ENCODE measurements at places on chromosomes 11 and 22. TPM values are rescaled to one million over a fixed set of nuclear protein-coding genes. Genes with fewer than 3 reads are reported as not detected.

SPTBN2 gene
- 52.9 TPM for polyA plus RNA-seq

P2RY2 gene
- polyA plus RNA-seq, result 0.70 TPM

GRCh38 chr22:30783021-30783420, 88.3 kb downstream of the OSBP2 start:
- DNase-seq, result no peak

GRCh38 chr11:113151521-113151920, 162.9 kb upstream of the TTC12 start:
- no peak for DNase-seq

- no peak for DNase-seq
Observed at GRCh38 chr22:44726439-44726838, 24.4 kb downstream of the PRR5 start.

DNA sequence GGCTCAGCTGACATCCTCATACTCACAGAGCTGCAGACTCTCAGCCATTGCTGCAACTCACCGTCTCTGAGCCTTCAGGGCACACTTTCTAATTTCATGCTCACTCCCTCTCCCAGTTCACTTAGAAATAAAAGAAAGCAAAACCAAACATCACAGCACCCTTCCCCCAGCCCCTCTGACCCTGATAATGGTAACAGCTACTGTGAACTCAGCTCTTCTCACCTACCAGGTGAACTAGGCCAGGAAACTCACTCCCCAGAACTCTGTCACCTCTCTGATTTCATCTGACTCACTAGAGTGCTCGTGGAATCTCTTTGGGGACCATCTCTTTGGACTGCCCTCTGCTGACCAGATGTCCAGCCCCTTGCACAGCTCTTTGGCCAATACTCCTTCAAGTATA, 14.5 kb upstream of the PARVA start:
- DNase-seq, result no peak

GRCh38 chr22:49297286-49297870, 530.3 kb downstream of the BRD1 start:
- DNase-seq, result no peak

- DNase-seq, result no peak
Observed at GRCh38 chr11:72984453-72985077, 157.6 kb downstream of the FCHSD2 start.

CACNA1I gene
- 0.03 TPM for polyA plus RNA-seq

C1QTNF5 gene
- 23.1 TPM for polyA plus RNA-seq

DNA sequence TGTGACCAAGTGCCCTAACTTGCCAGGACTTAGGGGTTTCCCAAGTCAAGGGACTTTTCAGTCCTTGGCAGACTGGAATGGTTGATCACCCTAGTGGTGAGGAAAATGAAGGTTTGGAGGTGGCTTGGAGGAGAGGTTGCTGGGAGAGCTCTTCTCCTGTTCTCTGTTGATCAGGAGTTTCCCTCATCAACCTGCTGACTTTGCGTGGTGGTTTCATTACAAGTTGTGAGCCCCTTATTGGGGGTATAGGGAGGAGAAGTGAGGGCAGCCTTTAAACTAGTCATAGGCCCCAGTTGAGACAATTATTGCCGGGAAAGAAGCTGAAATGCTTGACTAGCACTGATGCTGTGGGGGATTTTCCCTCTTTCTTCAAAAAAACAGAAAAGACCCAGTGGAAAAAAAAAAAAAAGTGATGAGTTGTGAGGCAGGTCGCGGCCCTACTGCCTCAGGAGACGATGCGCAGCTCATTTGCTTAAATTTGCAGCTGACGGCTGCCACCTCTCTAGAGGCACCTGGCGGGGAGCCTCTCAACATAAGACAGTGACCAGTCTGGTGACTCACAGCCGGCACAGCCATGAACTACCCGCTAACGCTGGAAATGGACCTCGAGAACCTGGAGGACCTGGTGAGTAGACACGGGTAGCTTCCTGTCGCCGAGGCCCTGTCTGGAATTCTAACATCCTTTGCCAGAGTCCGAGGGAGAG, at the start of gene CXCR5:
Gene CXCR5 (plus strand): TSS at position 525 of the 704 bp plus-strand sequence. CDS start 50 bp downstream, at position 575.
- no peak for DNase-seq

- no peak for DNase-seq
Observed at GRCh38 chr11:33920838-33921613, 29.1 kb upstream of the LMO2 start.

- DNase-seq, result no peak
Observed at GRCh38 chr11:123760894-123761293, 6.6 kb upstream of the OR6X1 start.

GRCh38 chr11:37532271-37532670, 934.2 kb upstream of the RAG2 start:
- DNase-seq, result no peak

MMP13 gene
- 0.14 TPM for polyA plus RNA-seq

DNA sequence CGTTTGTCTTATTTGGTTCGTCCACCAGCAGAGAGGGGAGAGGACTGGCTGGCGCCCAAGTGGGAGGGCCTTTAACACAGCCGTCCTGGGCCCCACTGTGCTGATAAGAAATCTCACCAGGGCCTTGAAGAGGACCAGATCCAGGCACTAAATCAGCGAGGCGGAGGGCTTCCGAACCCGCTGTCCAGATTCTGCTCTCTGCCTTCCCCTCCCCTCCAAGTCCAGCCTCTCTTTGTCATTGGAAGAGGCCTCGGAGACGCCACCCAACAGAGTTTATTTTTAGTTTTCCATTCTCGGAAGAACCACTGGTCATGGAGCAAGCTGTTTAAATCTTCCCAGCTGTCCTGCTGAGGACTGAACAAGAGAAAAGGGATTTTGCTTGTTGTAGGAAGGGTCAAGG, 9.3 kb upstream of the FXYD6 start:
- peak; percentile 74 for DNase-seq

DNA sequence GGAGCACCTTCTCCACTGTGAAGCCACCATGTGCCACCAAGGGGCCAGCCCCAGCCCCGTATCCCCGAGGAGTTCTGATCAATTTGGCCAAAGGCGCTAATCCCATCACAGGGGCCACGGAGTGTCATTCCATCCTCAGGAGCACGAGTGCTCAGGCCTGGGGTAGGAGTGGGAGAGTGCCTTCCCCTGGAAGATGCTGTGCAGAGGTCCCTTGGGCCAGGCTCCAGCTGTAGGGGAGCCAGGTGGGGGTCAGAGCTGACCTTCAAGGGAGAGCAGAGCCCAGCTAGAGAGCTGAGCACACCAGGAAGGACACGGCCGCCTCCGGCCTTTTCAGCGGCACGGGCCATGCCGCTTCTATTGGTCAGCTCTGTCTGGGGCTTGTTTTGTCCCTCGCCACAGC, 1459.9 kb downstream of the BRD1 start:
- no peak for DNase-seq

- no peak for DNase-seq
Observed at GRCh38 chr22:28942801-28943500, 59.6 kb downstream of the ZNRF3 start.

UPK3A gene
- 0.22 TPM for polyA plus RNA-seq

MAPK8IP2 gene
- polyA plus RNA-seq, result 0.85 TPM

DNA sequence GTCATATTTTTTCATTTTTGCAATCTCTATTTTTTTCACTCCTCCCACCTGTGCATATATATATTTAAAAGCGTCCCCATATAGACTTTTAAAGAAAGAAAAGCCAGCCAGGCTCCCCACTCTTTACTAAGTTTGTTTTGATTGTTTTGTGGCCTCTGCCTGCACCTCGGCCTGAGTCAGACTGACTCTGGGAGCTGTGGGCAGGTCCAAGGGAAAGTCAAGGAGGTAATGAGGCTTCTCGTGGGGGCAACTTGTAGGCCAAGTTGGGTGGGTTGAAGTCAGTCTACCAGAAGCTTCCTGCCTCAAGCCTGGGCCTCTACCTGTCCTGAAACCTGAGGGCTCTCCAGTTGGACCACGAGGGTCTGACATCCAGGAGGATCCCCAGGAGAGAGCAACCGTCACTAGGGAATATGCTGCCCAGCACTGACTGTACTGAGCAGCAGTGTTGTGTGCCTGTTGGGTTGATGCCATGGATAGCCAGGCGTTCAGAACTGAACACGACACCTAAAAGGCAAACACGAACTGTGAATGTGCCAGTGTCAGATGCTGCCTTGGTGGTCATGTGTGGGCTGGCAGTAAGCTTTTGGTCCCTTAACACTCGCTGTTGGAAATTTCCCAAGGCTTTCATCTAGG, 58.8 kb downstream of the BMAL1 start:
- no peak for DNase-seq

MS4A4A gene
- 5.9 TPM for polyA plus RNA-seq

DNA sequence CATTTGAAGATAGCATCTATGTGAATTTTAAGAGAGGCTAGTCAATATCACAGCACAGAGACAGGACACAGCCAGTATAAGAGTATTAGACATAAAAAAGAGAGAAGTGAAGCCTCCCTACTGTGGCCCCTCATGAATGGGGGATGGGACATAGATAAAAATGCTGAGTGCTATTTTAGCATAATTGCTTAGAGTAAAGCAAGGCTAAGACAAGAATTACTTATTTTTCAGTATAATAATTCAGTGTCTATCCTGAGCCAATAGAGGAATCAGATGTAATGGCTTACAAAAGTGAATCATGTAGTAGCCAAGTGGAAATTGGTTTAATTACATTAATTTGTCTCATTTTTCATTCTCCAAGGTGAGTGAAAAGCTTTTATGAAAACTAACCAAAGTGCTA, 419.5 kb downstream of the NELL1 start:
- no peak for DNase-seq

OSBPL5 gene
- 24.3 TPM for polyA plus RNA-seq

OSBP gene
- polyA plus RNA-seq, result 52.5 TPM

RIBC2 gene
- 7.3 TPM for polyA plus RNA-seq

OR2AG2 gene
- 0.04 TPM for polyA plus RNA-seq

DNA sequence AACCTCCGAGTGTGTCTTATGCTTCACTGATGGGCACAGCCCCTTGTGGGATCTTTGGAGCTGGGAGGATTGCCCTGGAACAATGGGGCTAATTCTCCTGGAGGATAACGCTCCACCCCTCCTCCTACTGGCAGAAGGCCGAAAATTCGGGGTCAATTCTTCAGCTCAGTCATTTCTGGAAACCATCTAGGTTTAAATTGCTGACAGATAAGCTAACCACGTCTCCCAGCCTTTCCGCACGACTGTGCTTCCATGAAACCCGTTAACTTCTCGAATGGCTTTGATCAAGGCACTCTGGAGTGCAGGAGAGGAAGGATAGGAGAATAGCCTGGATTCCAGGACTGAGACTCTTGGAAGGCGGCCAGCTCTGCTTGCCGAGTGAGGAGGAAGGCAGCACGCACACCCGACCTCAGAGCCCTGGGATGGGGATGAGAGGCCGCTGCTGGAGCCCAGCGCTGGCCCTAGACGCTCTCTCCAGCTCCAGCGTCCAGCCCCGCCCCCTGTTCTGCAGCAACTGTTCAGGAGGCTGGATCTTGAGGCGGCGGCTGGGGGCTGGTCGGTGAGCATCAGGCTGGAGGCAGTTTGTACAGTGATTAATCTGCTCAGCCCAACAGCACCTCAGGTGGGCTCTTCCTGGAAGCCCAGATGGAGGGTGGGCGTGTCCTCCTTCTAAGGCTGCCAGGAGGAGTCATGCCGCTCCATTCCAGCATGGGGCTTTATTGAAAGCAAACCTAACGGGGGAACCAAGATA, 176.7 kb upstream of the NCAM1 start:
- no peak for DNase-seq

FLRT1 gene
- polyA plus RNA-seq, result 3.4 TPM

- no peak for DNase-seq
Observed at GRCh38 chr11:14255238-14255534, 103.8 kb downstream of the RRAS2 start.

IFITM2 gene
- polyA plus RNA-seq, result 157 TPM

- no peak for DNase-seq
Observed at GRCh38 chr22:33984656-33985285, 64.5 kb upstream of the LARGE1 start.

- no peak for DNase-seq
Observed at GRCh38 chr11:64801158-64801464, 1.9 kb downstream of the MAP4K2 start.

- no peak for DNase-seq
Observed at GRCh38 chr11:95923439-95923727, 524 bp downstream of the MTMR2 start.

VPREB1 gene
- 0.49 TPM for polyA plus RNA-seq

- DNase-seq, result no peak
Observed at GRCh38 chr11:110371084-110371483, 58.7 kb upstream of the FDX1 start.

- DNase-seq, result no peak
Observed at GRCh38 chr11:33944693-33945424, 53.0 kb upstream of the LMO2 start.

VPS37C gene
- polyA plus RNA-seq, result 14.1 TPM

DNA sequence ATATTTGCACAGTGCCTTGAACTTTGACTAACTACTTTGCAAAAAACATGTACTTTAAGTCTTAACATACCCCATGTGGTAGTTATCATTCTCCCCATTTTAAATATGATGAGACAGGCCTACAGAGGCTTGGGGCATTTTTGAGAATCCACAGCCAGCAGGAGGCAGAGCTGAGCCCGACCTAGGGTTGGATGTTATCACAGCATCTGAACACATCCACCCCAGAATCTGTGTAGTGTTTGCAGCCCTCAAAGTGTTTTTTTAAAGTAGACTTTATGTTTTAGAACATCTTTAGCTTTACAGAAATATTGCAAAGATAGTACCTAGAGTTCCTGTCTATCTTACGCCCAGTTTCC, 17.6 kb downstream of the OTOG start:
- no peak for DNase-seq

PNPLA5 gene
- polyA plus RNA-seq, result not detected

- no peak for DNase-seq
Observed at GRCh38 chr11:47950396-47950795, 30.0 kb upstream of the PTPRJ start.

- DNase-seq, result no peak
Observed at GRCh38 chr11:96122601-96123074, 198.7 kb upstream of the MTMR2 start.

GRCh38 chr22:37661160-37661924, 2.8 kb downstream of the PDXP start:
- DNase-seq, result no peak

DNA sequence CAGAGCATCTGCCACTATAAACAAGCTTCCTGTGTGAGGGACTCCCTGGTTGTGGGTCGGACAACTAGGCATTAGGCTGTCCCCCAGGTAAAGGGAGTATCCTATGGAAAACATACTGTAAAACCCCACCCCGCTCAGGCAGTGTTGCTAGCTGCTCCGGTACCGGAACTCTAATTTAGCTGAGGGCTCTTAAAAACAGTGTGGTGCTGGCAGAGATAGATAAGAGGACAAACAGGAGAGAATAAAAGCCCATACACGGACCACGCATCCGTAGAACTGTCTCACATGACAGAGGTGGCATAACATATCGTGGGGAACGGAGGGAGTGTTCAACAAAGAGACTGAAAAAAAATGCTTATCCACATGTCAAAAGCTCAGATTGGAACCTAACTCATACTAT, 3.4 kb upstream of the MOGAT2 start:
- DNase-seq, result no peak

DNA sequence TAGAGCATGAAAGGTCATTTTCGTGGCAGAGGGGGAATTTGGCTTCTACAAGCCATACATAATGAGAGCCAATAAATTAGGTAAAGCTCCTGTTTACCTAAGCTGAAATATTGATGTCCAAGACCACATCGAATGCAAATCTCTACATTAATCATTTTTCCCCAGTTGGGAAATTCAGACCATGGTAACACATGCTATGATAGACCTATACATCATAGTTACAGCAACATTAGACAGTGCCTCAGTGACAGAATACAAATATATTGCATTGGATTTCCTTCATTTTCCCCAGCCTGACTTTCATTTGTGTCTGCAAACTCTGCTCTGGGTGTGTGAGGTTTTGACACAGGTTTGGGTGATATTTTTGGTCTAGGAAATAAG, 1079.7 kb upstream of the TENM4 start:
- no peak for DNase-seq

GRCh38 chr11:43992834-43993637, 50.6 kb downstream of the C11orf96 start:
- no peak for DNase-seq
